ENCODE measurements at places on chromosomes 13 and 19.

DNA sequence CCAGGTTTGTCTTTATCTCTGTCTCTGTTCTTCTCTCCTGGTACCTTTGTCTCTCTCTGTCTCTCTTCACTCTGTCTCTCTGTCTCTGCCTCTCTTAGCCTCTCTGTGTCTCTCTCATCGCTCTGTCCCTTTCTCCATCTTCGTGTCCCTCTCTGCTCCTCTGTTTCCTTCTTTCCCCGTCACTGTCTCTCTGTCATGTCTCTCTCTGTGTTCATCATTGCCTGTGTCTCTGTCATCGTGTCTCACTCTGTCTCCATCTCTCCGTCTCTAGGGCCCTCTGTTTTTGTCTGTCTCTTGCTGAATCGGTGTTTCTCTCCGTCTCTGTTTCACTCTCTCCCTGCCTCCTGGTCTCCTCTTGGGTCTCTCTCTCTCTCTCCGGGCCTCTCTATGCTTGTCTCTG, 2.9 kb upstream of the KCNN4 start:
- no peak for DNase-seq

DNA sequence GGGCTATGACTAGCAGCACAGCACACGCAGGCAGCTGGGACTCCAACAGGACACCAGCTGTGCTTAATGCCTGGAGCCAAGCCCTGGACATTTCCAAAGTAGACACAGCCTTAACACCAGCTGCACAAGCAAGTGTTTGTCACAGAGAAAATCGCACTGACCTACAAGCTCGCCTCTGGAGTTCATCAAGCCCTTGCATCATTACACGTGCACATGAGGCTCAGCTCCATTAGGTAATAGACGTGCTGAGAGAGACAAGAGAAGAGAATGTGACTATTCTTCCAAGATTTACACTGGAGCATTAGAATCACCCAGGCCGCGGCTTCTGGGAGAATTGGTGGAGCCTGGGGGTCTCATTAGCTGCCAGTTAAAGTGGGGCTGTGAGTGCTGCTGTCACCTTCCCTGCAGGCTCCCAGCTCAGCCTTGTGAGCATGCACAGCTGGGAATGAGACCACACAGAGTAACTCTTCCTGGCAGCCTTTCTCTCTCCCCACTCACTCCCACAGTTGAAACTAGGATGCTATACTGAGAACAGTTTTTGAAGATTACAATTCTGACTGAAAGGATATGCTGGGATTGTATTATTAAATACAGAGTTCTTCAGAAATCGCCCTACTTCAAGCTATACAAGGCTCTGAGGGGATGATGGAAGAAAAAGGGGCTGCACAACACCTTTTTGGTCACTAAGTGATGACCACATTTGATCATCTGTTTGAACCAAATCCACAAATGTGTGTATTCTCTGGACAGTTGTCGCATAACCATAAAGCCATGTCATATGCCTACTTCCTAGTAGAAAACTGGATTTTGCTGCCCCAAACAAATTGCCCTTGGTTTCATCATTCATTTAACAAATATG, 10.5 kb downstream of the STOML3 start:
- no peak for DNase-seq

GRCh38 chr13:48514793-48515192, 18.1 kb downstream of the RCBTB2 start:
- DNase-seq = no peak

DNA sequence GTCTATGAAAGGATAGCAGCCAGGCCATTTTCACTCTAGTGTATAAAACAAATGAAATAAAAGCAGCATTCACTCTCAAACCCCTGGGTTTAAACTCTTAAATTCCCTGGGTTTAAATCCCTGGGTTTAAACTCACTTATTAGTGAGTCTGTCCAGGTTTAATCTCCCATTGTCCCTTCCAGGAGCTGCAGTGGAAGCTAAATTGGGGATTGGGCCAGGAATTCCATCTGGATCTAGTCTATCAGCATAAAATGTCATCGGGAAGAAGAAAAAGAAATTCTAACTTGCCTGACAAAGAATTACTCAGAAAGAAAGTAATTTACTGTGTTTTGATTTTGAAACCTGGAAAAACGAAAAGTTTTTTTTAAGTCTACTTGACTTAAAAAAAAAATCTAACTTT, 54.8 kb downstream of the FRY start:
- no peak for DNase-seq

- DNase-seq = no peak
Measured at GRCh38 chr13:97786510-97786909, 167.0 kb upstream of the IPO5 start.

GRCh38 chr13:47049276-47049989, 152.6 kb upstream of the HTR2A start:
- no peak for DNase-seq

DNA sequence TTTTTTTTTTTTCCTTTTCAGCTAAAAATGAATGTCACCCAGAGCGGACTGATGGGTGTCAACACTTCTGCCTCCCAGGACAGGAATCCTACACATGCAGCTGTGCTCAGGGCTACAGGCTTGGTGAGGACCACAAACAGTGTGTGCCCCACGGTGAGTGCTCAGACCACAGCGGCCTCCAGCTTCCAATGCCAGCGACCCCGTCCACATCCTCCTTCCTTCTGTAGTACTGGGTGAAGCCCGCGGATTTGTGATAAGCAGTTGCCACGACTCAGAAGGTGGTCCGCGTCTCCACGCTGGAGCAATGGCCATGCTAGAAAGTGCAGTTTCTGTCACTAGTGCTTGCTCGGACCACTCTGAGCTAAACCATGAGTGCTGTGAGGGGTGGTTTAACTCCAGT, 6.0 kb downstream of the PROZ start:
- DNase-seq = no peak

GRCh38 chr19:44571830-44572580, 41.4 kb upstream of the IGSF23 start:
- no peak for DNase-seq

- DNase-seq = no peak
Measured at GRCh38 chr13:44879452-44880058, 109.7 kb downstream of the NUFIP1 start.

DNA sequence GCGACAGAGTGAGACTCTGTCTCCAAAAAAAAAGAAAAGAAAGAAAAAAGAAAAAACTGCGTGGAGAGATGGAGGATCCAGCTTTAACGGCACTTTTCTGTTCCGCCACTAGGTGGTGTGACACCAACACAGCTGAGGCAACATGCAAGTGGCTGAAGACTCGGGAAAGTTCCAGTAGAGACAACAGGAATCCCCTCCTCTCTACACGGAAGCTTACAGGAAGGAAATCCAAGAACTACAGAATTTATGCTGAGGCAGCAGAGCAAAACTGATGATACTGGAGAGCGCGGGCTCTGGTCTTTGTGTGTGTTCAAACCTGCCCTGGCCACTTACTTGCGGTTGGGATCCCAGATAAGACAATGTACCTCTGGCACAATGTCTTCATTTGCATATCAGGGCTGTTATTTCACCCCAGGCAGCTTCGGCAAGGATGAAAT, 9.9 kb downstream of the RANBP3 start:
- peak; percentile 79 for DNase-seq

DNA sequence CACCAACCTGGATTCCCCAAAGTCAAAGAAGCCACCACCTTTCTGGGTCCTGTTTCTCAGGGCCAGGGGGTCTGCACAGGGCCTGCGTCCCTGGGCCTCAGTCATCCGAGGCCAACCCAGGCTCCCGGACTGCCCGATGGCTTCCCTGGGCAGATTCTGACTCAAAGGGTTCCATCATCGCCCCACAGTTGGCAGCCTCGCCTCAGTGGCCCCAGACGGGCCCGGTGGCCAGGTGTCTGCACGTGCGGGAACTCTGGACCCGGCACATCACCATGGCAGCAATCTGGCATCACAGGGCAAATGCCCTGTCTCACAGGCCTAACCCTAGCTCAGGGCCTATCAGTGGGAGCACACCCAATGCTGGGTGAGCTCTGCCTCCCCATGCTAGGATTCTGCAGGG, 2.9 kb downstream of the IGFL1 start:
- DNase-seq = no peak

GRCh38 chr19:32896516-32897214, 27.1 kb upstream of the SLC7A9 start:
- no peak for DNase-seq

DNA sequence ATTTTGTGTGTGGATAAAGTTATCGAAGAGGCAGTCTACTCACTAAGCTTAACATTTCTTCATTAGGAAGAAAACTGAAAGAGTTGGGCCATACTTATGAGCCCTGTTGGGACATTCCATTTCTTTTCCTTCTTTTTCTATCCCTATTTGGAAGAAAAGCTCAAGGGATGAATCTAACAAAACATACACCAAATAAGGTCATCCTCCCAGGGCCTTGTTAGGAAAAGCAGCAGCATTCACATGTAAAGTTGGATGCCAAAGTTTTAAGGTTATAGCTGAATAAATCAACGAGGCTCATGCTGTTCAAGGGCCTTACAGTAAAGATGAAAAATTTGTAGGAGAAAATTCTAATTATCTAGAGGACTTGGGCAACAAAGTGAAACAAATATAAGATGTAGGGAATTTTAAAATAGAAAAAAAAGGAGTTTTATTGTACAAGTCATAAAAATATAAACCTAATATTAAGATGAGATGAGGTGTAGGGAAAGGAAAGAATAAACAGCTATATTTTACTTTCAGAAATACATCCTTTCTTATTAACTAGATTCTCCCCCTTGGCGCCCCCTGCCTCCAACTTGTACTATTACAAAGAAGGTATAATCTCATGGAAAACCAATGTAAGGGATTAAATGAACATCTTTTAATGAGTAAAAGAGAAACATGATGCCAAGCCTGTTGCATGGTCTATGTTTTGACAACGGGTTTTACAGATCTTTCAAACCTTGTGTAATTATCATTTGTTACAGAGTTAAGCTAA, 160.4 kb downstream of the PCDH20 start:
- DNase-seq = no peak

- no peak for DNase-seq
Measured at GRCh38 chr13:96527497-96527896, 437.6 kb downstream of the HS6ST3 start.
